Activated T-helper 1 cell treated with anti-CD3 and anti-CD28 coated beads, Interleukin-2, amount 50 U/mL, for 16 hours (primary cell): ENCODE measurements at places on chromosomes 12 and 14.

GRCh38 chr12:53532021-53532420 lies 24.7 kb upstream of the NPFF start:
- DNase-seq: no peak

DNA sequence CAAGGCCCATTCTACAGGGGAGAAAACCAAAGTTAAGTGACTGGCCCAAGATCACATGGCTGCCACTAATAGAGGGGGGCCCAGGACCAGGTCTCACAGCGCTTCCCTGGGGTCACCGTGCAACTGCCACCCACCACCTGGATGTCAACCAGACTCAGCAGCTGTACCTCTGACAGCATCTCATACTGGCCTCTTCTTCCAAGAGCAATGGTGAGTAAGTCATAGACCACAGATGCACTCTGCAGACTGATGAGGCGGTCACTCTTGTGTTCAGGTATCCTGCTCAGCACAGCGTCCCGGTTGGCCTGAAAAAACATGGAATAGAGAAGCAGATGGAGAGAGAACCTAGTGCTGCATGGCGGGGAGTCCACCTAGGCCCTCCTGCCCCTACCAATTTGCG lies 139.9 kb downstream of the TTC7B start:
- DNase-seq: no peak

- DNase-seq: no peak
These were observed at the start of gene SERPINA6 for GRCh38 chr14:94322648-94323570. Gene SERPINA6 (minus strand): TSS chr14:94323336. CDS start chr14:94314648, 8,688 bp downstream.

DNA sequence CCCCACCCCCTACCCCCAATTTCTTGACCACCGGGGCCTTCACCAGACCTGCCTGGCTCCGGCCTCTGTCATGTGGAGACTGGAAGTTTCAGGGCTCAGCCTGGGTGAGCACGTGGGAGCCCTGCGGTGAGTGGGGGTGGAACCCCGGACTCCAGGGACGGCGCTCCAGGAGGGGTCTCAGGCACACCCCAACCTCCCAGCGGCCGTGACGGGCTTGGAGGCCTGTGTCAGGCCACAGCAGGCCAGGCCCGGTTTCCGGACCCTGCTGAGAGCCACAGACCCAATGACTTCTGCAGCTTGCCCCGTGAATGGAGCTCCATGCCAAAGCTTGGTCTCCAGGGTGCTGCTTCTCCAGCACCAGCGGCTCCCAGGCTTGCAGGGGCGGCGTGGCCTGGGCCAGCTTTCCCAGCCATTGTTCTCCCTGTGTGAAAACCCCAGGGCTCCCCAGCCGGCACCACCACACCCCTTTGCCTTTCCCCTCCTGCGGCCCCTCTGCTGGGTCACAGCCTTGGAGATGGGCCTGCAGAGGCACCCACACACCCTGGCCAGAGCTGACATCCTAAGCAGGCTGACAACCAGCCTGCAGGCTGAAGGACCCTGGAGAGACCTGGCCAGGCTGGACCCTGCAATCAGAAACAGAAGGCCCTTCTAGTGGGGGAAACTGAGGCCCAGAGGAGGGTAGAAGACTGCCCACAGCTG lies 186.2 kb upstream of the C14orf180 start:
- no peak for DNase-seq

GRCh38 chr12:40248585-40249297 lies 23.9 kb downstream of the LRRK2 start:
- DNase-seq: no peak

DNA sequence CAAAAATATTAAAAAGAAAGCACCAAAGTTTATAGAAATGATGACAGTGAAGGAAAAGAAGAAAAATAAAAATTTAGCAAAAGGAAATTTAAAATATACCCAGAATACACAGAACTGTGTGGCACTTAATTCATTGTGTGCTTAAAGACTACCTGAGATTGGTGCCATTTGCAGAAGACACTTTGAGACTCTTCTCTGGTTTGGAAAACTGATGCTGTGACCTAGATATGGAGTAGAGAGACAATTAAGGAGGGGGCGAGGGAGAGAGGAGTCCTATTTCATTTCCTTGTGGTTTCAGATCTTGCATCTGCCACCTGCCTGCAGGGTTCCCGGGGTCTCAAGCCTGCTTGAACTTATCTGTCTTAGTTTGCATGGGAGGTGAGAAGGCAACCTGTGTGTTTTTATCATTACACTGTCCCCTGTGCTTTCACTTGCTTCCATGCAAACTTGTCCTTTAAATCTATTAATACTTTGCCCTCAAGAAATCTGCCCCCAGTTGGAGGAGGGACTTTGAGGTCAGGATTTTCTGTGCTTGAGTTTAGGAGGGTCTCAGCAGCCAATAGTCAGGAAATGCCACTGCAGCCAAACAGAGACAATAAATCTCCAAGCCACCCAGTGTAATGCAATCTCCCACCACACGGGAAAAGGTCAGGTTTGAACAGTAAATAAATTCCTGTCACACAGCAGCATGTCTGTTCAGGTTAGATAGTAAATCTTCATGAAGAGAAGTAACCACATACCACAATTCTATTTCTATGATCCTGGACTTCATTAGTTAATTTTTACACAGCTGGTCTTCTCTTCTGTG lies 119.4 kb downstream of the CAND1 start:
- DNase-seq: no peak

- DNase-seq: no peak
These were observed 84.3 kb upstream of the FOXN3 start for GRCh38 chr14:89501381-89501780.

GRCh38 chr12:132954471-132955048 lies 1.5 kb downstream of the ZNF605 start:
- no peak for DNase-seq

- no peak for DNase-seq
These were observed 33.1 kb downstream of the SNX6 start for GRCh38 chr14:34596891-34597290.

DNA sequence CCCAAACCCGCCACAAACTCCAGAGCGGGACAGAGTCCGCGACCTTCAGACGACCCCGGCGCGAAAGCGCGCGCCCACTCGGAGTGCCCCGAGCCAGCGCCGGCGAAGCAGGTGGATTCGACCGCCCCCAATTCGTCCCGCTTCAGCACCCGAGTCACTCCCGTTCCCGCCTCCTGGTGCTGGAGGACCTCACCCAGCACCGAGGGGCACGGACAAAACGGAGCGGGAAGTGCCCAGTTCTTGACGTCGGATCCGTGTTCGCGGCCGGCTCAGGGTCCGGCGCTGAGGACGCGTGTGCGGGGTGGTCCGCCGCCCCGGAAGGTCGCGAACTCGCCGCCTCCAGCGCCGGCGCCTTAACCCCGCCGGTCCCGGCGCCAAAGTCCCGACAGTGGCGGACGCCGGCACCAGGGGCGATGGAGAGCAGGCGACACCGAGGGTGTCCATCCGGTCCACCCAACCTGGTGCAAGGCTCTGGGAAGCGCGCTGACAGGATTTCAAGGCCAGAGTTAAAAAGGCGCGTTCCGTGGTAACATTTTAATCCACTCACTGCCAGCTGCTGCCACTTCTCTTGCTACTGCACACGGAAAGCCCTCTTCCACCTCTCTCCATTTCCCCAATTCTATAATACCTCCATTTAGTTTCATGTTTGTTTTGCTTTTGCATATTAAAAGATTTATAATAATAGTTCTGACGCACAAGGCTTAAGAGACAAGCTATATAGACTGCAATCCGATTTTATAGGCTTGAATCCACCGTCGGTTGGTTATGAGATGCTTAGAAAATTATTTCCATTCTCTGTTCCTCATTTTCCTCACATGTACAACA lies 240.0 kb upstream of the CPNE8 start:
- no peak for DNase-seq

- DNase-seq: no peak
These were observed 2.7 kb downstream of the DIP2B start for GRCh38 chr12:50507474-50507838.

DNA sequence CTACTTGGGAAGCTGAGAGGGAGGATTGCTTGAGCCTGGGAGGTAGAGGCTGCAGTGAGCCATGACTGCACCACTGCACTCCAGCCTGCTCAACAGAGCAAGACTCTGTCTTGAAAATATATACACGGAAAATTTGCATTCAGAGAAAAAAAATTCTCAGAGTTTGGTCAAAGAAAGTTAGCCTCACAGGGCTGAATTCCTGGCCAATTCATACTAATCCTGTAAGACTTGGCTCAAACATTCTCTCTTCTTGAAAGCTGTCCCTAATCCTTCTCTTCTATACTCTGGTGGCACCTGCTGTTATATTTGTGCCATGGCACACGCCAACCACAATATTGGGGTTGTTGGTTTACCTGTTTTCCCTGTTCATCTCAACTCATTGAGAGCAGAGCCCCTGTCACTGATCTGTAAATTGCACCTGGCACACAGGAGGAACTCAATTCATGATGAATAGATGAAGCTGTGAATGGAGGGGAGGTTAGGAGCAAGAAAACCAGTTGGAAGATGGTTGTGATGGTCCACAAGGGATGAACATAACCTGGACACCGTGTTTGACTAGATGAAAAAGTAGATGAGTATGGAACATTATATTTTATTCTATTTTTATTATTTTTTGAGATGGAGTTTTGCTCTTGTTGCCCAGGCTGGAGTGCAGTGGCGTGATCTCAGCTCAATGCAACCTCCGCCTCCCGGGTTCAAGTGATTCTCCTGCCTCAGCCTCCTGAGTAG lies 36.8 kb upstream of the SPTSSA start:
- no peak for DNase-seq

DNA sequence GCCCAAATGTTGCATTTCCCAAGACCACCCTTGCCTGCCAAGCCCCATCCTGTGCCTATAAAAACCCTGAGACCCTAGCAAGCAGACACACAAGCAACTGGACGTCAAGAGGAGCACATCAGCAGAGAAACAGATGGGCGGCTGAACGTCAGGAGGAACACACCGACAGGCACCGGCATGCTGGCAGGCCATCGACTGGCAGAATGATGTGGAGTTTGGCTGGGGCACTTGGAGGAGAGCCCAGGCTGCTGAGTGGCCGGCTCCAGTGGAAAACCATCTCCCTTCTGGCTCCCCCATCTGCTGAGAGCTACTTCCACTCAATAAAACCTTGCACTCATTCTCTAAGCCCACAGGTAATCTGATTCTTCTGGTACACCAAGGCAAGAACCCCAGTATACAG lies 130.1 kb downstream of the SLC41A2 start:
- no peak for DNase-seq

DNA sequence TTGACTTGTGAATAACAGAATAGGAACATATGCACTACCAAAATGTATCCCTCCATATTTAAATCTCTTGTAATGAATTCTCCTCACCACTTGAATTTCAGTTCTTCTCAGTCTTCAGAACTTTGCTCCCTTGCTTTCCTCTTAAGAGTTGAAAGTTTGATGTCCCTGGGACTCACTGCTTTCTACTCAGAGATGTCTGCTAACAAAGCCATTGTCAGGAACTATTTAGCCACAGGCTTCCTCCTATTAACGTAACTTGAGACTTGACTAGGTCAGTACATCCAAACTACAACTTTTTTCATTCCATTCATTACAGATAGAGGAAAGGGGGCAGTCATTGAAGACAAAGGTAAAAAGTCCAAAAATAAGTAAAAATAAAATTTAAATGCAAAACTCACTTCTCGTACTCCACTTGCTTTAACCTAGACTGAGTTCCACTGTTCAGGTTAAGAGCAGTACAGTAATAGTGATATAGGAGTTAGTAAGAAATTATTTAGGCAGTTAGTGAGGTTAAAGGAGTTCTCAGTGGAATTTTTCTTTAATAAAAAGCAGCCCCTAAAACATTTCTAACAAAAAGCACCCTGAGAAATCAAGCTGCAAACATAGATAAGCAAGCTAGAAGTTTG lies 364.2 kb downstream of the SOX5 start:
- DNase-seq: no peak

DNA sequence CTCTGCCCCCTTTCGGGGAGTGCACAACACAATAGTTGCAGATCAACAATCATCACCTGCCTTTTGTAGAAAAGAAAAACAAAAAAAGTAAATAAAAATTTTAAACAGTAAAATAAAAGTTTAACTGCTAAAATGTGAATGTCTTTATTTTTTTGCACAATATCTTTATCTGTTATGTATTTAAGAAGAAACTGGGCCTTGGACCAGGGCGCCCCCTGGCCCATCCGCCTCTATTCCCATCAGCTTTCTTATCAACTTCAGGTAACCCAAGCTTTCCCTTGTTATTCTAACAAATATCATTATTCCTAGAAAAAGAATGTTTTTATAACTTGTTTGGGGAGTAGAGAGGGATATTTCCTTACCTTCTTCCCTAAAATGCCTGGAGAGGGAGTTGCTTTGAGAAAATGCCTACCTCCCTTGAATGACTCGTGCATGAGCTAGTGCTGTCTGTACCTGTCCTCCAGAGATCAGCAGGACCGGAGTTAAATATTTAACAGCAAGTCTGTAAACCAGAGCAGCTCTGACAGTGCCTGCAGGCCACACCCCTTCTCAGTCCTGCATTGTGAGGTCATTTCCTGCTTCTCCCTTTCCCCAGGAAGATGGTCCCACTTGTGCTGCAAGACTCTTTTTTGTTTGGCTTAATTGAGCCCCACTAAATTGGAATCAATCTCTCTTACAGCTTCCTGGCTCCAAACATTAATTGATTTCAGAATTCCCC lies 192.8 kb upstream of the RGS6 start:
- DNase-seq: no peak

DNA sequence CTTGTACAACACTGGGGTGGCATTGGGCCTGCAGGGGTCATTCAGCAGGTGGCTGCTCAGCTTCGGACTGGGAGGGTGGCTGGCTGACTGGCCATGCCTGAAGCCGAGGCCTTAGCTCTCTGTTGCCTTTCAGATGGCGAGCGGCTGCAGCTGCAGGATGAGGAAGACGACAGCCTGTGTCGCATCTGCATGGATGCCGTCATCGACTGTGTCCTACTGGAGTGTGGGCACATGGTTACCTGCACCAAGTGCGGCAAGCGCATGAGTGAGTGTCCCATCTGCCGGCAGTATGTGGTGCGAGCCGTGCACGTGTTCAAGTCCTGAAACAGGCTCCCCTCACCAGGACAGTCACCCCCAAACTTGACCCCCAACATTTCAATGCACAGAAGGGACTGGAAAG lies 23.3 kb downstream of the RNF34 start:
- no peak for DNase-seq

- DNase-seq: no peak
These were observed 3.6 kb downstream of the VDR start for GRCh38 chr12:47901063-47901717.

DNA sequence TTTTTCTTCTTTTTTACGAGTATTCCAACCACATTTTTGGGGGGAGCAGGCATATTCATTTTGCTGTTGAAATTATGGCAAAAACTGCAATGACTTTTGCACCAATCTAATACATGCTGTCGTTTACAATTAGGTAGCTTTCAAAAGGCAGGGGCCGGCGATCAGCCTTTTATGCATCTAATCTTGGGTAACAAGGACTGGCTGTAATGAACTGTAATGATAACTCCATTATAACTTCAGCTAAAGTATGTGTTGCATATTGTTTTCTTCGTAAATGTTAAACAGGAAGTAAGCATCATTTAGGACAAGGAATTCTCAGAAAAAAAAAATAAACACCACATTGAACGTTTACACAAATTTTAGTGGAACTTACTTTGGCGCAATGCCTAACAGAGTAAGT lies 30.3 kb upstream of the KLRF1 start:
- DNase-seq: no peak

GRCh38 chr14:103380719-103381377 lies 4.4 kb upstream of the MARK3 start:
- no peak for DNase-seq
